ENCODE measurements at places on chromosomes 5 and 9. TPM values are rescaled to one million over a fixed set of nuclear protein-coding genes. Genes with fewer than 3 reads are reported as not detected.

- DNase-seq = no peak
Observed at GRCh38 chr5:157106630-157107461, 2.0 kb downstream of the HAVCR2 start.

GRCh38 chr9:88378317-88378716 lies 9.9 kb upstream of the SPIN1 start:
- no peak for DNase-seq

DNA sequence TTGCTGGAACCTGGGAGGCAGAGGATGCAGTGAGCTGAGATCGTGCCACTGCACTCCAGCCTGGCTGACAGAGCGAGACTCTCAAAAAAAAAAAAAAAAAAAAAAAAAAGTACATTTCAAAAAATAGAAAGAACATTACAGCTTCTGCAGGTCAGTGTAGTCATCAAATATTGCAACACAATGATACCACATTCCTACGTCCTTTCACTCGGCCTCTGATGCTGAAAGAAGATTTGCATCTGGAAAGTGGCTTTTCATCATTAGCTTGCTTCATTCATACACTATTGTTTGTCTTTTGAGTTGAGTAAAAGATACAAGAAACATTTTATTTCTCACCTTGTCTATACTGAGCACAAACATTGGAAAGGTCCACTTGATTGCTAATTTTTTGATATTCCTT lies 59.6 kb upstream of the CPLANE1 start:
- no peak for DNase-seq

GRCh38 chr5:71632168-71632567 lies 45.0 kb downstream of the MCCC2 start:
- no peak for DNase-seq

DNA sequence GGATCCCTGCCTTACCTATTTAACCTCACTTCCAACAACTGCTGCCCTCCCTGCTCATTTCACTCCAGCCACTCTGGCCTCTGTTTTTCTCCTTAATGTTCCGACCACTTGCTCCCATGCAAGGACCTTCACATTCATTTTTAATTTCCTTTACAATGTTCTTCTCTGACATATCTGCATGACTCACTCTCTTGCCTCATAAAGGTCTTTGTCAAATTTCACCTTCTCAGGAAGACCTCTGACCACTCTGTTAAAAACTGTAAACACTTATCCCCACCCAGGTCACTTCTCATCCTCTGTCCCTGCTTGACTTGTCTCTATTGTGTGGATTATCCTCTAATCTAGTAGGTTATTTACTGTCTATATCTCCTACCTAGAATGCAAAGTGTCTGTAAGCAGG lies 751.2 kb downstream of the BRINP1 start:
- DNase-seq = no peak

DNA sequence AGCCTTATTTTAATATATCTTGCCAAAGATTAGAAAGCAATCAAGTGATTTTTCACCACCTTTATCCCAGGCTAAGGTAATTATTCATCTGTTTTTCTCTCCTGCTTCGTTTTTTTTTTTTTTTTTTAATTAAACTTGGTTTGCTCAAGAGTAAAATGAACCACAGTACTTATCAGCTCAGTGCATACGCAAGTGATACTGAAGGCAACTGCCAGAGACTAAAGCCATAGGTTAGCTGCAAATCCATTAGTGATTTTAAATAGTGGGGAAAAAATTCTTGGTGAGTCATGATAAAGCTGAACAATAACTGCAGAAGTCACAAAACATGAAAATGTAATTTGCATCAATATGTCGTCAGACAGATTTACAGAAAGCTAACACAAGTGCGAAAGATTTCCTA lies 829.1 kb downstream of the PTPRD start:
- no peak for DNase-seq

- DNase-seq = no peak
Observed at GRCh38 chr5:35789732-35790456, 66.8 kb upstream of the IL7R start.

GRCh38 chr5:109654455-109654854 lies 35.3 kb upstream of the MAN2A1 start:
- no peak for DNase-seq

GRCh38 chr9:83570359-83570758 lies 32.2 kb upstream of the FRMD3 start:
- no peak for DNase-seq

DNA sequence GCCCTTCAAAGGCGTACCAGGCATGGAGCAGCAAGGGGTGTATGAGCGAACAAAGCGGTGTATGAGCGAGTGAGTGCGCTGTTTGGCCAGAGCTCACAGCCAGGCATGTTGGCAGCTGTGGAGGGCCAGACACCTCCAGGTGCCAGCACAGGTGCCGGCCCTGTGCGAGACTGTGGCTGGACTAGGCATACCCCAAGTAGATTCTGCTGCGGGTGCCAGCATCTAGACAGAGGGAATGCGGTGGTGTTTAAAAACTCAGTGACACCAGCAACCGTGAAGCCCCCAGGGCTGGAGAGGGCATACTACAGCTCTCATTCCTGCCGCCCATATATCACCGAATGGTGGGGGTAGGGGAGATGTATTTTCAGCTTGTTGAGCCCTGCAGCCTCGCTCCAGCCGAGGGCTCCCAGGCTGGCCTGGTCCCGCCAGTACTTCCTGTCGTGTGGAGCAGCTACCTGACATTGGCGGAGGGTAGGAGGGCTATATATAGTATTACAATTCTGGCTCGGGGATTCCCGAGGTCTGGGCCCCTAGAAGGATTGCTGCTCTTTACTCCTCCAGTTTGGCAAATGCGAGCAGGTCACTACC lies 1829.6 kb upstream of the NUDT12 start:
- no peak for DNase-seq

- DNase-seq = no peak
Observed at GRCh38 chr5:130316971-130317680, 412.9 kb downstream of the CHSY3 start.

- no peak for DNase-seq
Observed at GRCh38 chr5:14266171-14266570, 123.0 kb downstream of the TRIO start.

DNA sequence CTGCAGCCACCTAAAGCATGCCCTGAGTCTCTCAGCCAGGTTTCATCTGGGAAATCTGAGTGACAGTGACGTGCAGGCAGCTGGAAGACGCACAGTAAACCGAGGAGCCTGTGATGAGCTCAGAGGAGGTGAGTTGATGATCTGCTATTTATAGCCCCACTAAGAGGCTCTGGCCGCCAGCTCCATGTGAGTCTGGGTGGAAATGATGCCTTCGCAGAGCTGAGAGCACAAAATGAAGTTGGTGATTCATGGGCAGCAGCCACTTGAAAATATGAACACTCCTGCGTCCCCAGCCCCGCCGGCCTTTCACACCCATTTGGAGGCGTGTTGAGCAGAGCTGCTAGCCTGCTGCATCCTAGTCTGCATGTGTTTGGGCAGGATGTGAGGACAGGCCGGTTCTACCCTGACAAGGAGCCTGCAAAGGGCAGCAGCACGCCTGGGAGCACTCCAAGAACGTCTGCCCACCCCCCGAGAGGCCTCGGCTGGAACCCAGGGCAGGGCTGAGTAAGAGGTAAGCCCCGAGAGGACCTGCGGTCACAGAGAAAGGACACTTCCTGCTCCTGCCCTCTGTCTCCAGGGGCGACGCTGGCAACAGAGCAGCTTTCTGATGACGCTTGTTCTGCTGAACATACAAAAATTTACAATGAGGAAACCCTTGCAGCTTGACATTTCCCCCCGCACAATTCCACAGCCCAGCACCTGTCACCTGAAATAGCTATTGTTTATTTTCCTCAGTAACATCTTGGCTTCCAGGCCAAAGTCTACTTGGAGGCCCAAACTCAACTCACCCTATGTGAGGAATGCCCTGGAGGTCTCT lies 25.1 kb upstream of the CDKN2AIPNL start:
- DNase-seq = peak; percentile 86

- DNase-seq = no peak
Observed at GRCh38 chr5:69084195-69084594, 9.6 kb upstream of the SLC30A5 start.

GRCh38 chr9:113356686-113357292 lies 7.4 kb downstream of the BSPRY start:
- DNase-seq = no peak

GRCh38 chr5:65198456-65199120 lies 283.1 kb downstream of the ADAMTS6 start:
- no peak for DNase-seq

DNA sequence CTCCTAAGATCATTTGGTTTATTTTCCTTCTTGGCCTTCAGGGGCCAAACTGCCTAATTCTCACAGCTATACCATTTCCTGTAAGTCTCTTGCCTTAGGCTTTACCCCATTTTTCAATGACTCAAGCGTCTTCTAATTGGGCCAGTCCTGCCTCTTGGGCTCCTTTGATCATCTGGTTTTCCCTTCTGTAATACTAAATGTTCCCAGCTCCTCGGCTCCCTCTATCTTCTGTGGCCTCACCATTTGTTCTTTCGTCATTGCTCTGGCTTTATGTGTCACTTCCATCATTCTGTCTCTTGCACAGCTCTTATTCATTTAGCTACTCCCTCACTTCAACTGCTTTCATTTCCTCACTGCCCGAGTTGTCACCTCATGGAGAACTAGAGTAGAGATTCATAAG lies 14.5 kb upstream of the SPINK7 start:
- DNase-seq = no peak

DNA sequence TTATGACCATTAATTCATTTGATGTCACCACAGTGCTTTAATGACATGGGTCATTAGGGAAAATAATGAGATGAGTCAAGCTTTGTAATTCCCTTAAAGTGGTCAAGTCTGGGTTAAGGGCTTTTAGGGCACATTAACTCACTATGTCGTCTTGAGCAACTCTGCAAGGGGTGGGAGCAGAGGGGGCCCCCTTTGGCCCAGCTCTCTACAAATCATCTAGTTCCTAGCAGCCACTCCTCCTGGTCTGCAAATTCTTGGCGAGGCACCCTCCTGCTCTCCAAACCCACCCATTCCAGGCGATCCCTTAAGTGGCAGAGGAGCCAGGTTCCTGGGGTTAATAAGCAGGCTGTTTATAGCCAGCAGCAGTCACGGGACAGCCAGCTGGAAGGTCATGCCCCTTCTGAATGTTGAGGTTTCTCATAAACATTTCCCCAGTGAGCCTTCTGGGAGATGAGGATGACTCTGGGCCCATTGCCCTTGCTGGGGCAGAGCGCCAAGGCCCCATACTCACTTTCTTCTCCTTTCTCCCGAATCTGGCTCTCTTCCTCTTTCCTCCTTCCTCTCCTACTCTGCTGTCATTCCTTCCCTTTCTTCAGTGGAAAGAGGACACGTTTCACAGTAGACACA lies 14.3 kb upstream of the GPX3 start:
- peak; percentile 89 for DNase-seq

DNA sequence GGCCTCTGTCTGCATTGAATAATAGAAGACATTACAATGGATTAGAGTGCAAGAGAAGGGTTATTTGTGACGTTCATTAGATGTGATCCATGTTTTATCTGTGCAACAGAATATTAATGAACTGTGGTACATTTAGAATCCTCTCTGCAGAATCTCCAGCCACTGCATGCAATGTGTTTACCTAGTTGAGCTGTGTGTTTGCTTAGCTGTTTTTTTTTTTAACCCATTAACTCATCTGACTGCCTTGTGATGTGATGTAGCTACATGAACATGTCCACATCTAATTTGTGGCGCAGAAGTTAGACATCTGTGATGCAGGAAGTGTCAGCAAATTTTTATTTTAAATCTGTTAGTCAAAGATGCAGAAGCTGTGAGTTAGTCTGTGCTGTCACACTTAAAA lies 236.9 kb downstream of the CD180 start:
- no peak for DNase-seq

DNA sequence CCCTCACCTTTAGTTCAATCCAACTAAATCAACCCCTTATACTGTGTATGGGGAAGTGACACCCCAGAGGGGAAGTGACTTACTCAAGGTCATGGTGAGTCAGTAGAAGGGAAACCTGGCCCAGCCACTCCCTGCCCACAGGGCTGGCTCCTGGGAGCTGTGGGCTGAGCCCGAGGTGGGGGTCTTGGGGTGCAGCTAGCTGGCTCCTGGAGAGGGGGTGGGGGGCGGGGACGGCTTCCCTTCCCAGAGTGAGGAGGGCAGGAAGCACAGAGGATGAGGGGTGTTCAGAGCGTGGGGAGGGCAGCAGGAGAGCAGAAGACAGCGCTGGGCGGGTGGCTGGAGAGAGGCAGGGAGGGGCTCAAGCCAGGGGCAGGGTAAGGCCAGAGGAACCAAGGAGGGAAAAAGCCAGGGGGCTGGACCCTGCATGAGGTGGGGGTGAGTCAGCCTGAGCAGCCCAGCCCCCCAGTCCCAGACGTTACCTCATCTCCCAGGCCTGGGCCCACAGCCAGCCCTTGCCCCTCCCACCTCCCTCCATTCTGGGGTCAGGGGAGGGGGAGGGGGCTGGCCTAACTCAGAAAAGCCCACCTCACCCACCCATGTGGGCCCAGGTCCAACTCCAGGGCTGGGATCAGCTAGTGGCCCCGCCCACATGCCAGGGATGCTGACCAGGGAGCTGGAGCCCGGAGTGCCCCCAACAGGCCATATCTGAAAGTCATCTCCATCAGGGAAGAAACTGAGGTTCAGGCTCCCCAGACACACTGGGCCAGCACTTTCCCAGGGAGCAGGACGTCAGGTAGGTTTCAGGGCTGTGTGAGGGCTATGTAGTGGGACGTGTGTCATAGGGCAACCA lies 2.8 kb downstream of the PDLIM7 start:
- DNase-seq = peak; percentile 63

DNA sequence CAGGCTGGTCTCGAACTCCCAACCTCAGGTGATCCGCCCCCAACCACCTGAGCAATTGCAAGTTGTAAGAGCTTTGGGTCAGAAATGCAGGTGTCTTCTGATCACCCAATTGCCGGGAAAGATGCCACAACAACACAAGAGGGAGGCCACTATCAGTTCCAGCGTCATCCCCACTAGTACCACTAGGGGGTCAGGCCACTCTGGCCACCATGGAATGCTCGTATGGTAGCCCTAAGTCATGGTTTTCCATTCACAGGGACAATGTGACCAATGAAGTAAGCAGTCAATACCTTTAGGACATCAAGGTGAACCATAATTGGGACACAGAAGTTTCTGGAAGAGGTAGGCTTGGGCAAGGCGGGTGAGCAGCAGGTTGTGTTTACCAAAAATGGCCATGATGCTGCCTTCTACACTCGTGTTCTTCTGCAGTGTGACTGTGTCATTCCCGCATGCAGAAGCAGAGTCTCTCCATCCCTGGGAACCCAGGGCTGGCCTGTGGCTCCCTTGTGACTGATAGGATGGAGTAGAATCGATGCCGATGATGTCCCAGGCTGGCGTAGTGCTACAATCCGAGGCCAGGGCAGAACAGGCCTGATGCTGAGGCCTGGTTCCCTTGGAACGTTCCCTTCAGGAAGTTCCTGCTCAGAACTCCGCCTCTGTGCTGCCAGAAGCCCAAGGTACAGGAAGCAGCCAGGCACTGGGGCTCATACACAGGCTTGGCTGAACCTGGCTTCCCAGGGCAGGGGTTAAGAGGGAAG lies 42.2 kb upstream of the ANKRD33B start:
- no peak for DNase-seq

ANKRD18B gene
- total RNA-seq = not detected

EMB gene
- total RNA-seq = 34.7 TPM

LVRN gene
- 5.8 TPM for total RNA-seq

MARCOL gene
- total RNA-seq = not detected

TLN1 gene
- total RNA-seq = 186 TPM

CMBL gene
- total RNA-seq = 109 TPM

ZNF366 gene
- total RNA-seq = 1.7 TPM

KIF4B gene
- total RNA-seq = not detected

SEMA5A gene
- 11.6 TPM for total RNA-seq

FAM221B gene
- not detected for total RNA-seq

DOK3 gene
- 52.0 TPM for total RNA-seq

RNF183 gene
- not detected for total RNA-seq

MEGF10 gene
- total RNA-seq = 0.13 TPM

Data from Peyer's patch (tissue), 4 donors.